ENCODE measurements at places on chromosomes 7 and 10.

DNA sequence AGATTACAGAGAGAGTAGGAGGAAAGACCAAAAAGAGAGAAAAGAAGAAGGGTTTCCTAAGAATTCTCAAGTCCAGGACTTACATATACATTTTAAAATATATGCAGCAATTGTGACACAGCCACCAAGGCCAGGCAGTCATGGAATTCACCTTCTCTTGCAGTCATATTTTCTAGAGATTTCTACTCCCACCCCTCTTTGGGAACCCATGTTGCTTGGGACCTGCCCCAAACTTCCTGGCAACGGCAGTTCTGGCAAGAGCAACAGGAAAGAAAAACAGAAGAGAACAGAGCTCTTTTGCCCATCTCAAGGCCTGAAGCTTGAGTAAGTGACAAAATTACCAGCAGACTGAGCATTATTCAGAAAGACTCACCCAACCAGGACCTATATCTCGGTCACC is 128.3 kb upstream of the ASAH2 start:
- H3K27ac ChIP-seq = no peak overlapping the region
- H3K4me3 ChIP-seq = no peak overlapping the region
- H3K27me3 ChIP-seq = no peaks in the 10 kb centered on the region
- H3K36me3 ChIP-seq = peaks cover 16% of the 10 kb centered on the region
- H3K4me1 ChIP-seq = peaks cover 5% of the 10 kb centered on the region
- no peak for DNase-seq

DNA sequence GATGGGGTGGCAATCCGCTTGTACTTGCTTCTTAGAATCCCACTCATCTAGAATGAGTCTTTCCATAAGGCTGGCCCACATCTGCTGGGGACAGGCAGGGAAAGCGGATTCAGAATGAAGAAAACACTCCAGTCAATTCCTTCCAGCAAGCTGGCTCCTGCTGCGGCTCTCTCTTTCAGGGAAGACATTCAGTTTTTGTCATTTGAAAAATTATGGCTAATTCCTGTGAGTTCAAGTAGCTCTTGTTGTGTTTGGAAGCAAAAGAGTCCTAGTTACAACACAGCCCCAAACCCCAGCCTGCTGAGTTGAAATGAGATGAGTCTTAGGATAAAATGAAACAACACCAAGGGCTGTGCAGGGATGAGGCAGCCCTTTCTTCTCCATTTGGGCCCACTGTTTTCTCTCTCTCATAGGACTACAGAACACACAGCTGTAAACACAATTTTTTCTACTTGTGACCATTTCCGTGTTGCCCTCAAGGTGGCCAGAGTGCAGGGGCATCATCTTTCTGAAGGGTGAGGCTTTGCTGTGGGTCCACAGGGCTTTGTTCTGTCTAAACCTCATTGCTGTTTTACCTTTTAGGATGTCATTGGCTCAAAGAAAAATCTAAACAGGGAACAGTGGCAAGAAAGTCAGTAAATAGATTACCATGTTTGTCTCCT is 90.8 kb upstream of the EEPD1 start:
- no peak overlapping the region for H3K27ac ChIP-seq
- H3K36me3 ChIP-seq = no peaks in the 10 kb centered on the region
- no peak for DNase-seq
- peaks cover 12% of the 10 kb centered on the region for H3K27me3 ChIP-seq
- H3K4me3 ChIP-seq = no peak overlapping the region

DNA sequence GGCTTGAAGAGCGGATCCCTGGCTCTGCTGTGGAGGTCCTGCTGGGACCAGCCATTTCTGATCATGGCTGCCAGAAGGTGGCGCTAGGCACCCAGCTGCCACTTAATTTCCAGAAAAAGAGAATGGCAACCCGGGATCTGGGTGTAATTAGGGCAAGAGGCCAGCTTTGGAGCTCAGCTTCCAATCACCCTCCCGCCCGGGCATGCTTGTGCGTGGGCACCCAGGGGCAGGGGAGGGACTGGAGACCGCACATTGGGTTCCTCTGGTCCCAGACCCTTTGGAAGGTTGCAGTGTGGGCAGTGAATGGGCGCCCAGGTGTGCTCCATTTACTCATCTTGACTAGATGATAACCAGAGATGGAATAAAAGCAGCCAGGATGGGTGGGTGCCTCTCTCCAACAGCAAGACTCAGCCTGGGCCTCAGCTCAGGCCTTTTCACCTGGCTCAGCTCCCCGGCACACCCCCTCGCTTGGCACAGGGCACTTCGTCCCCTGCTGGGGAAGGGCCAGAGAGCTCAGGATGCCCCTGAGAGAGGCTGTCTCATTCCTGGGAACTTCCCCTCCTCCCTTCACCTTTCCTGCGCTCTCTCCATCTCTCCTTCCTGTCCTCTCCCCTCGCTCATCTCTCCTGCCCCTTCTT is 14.7 kb downstream of the FAM241B start:
- H3K27me3 ChIP-seq = peaks cover 5% of the 10 kb centered on the region
- H3K4me3 ChIP-seq = no peak overlapping the region
- H3K27ac ChIP-seq = no peak overlapping the region
- no peaks in the 10 kb centered on the region for H3K36me3 ChIP-seq

- no peaks in the 10 kb centered on the region for H3K27me3 ChIP-seq
- DNase-seq = no peak
- H3K4me3 ChIP-seq = no peak overlapping the region
- H3K36me3 ChIP-seq = no peaks in the 10 kb centered on the region
Measured at GRCh38 chr10:116548301-116548700, 2.6 kb downstream of the PNLIP start.

GRCh38 chr10:114957673-114958072 is 19.7 kb downstream of the TRUB1 start:
- no peak overlapping the region for H3K27ac ChIP-seq
- H3K4me1 ChIP-seq = peaks cover 26% of the 10 kb centered on the region
- no peak for DNase-seq
- peaks cover 48% of the 10 kb centered on the region for H3K36me3 ChIP-seq
- H3K4me3 ChIP-seq = no peak overlapping the region

DNA sequence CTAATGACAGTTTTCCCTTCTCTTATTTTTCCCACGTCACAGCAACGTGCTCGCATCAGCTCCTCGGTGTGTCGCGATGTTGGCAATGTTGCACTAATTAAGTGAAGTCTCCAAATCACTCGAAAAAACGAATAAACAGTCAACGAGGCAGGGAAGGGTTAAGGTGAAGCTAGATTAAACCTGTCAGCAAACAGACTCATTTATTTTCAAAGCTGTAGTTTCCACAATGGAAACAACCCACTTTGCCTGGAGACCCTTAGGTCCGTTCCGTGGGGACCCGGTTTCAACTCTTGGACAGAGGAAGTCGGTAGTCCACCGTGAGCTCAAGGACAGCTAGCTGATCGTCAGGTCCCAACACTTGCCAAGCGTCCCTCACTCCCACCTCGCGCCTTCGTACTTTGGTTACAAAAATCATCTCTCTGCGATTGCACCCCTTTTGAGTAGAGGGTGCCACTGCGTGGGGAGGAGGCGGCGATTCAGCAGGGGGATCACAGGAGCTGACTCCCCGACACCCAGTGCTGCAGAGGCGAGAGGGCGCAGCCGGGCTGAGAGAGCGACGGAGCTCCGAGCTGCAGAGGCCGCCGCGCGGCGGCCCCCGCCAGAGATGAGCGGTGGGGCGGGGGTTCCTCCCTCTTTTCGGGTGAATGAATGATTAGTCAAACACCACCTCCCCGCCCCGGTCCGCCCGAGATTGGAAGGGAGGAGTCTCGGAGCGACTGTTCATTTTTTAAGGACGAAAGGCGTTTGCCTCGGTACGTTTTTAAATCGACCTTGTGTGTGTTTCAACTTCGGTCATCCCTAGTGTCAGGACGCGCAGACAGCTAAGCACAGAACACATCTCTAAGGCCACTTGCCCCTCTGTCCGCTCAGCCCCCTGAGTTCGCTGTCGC is 1.3 kb upstream of the BMPER start:
- peaks cover 3% of the 10 kb centered on the region for H3K4me1 ChIP-seq
- peak overlapping the region; percentile 62 for H3K4me3 ChIP-seq
- no peak for DNase-seq
- H3K36me3 ChIP-seq = no peaks in the 10 kb centered on the region

GRCh38 chr7:44621034-44621749 is 14.8 kb downstream of the OGDH start:
- H3K36me3 ChIP-seq = peaks cover 54% of the 10 kb centered on the region
- no peaks in the 10 kb centered on the region for H3K27me3 ChIP-seq
- no peak for DNase-seq

GRCh38 chr7:141076377-141076776 is 2.5 kb downstream of the TMEM178B start:
- no peak for DNase-seq
- no peaks in the 10 kb centered on the region for H3K36me3 ChIP-seq
- peaks cover 23% of the 10 kb centered on the region for H3K27me3 ChIP-seq
- no peak overlapping the region for H3K27ac ChIP-seq
- no peak overlapping the region for H3K4me3 ChIP-seq
- peaks cover 9% of the 10 kb centered on the region for H3K4me1 ChIP-seq

DNA sequence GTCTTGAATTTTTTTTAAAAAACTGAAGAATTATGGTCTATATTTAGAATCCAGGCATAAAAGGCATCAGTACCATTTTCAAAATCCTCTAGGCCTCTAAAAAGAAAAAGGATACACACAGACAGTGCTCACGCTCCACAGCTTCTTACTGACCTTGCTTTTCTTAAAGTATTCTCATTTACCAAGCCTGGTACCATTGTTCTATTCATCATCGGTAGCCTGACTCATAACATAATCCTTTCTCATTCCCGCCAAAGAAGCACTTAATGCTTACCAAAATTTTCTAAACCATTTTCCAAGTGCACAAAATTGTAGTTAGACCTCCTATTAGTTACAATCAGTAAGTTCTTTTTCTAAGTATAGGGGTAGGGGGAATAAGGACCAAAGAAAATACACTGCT is 54.6 kb downstream of the ATE1 start:
- DNase-seq = no peak
- H3K4me1 ChIP-seq = no peaks in the 10 kb centered on the region
- H3K36me3 ChIP-seq = peaks cover 20% of the 10 kb centered on the region
- no peak overlapping the region for H3K27ac ChIP-seq

DNA sequence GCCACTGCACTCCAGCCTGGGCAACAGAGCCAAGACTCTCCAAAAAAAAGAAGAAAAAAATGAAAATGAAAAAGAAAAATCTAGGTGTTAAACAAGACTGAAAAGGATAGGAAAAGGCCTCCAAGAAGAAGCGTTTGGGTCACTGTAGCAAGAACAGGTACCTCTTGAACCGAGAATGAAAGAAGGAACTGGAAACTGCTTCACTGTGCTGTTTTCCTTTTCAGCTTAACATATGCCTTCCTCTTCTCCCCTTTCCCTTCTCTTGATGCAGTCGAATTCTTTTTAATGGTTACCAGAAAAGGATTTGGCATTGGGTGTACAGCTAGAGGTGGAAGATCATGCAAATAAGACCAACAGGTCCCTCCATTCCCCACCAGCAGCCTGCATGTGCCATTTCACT is 28.1 kb downstream of the LRRC4 start:
- no peaks in the 10 kb centered on the region for H3K27me3 ChIP-seq
- no peak overlapping the region for H3K4me3 ChIP-seq
- DNase-seq = no peak

GRCh38 chr7:129470411-129470810 is 31.9 kb upstream of the SMKR1 start:
- H3K27me3 ChIP-seq = no peaks in the 10 kb centered on the region
- peaks cover 70% of the 10 kb centered on the region for H3K36me3 ChIP-seq
- H3K27ac ChIP-seq = peak overlapping the region; percentile 62

DNA sequence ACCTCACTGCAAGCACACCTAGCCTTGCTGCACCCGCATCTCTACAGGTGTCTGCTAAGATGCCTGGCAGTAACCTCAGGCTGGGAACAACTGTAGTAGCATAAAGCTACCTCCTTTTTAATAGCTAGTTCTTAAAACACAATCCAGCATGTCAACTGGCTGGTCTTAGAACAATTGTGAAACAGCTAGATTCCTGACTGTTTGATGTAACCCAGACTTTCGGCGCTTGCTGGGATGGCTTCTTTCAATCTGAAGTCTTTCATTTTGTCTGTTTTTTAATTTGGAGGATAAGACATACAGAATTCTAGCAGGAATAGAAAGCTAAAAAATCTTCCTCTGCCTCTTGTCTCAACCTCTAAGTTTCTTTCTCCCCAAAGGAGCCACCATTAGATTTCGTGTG is 59.8 kb downstream of the GSDME start:
- no peaks in the 10 kb centered on the region for H3K27me3 ChIP-seq
- no peaks in the 10 kb centered on the region for H3K4me1 ChIP-seq
- H3K36me3 ChIP-seq = peaks cover 5% of the 10 kb centered on the region
- no peak for DNase-seq
- no peak overlapping the region for H3K27ac ChIP-seq
- H3K4me3 ChIP-seq = no peak overlapping the region

DNA sequence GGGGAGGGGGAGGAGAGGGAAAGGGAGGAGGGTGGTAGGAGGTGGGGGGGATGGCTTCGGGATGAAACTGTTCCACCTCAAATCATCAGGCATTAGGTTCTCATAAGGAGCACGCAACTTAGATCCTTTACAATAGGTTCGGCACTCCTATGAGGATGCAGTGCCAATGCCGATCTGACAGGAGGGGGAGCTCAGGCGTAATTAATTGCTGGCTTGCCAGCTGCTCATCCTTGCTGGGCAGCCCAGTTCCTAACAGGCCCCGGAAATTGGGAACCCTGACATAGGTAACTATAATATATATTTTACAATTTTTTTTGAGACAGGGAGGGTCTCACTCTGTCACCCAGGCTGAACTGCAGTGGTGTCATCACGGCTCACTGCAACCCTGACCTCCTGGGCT is 118.8 kb upstream of the SFMBT2 start:
- H3K4me3 ChIP-seq = no peak overlapping the region
- DNase-seq = no peak
- peaks cover 24% of the 10 kb centered on the region for H3K27me3 ChIP-seq
- H3K27ac ChIP-seq = no peak overlapping the region
- H3K4me1 ChIP-seq = peaks cover 6% of the 10 kb centered on the region

- peaks cover 44% of the 10 kb centered on the region for H3K27me3 ChIP-seq
- peaks cover 5% of the 10 kb centered on the region for H3K4me1 ChIP-seq
- no peaks in the 10 kb centered on the region for H3K36me3 ChIP-seq
- peak overlapping the region; percentile 37 for H3K4me3 ChIP-seq
Measured at GRCh38 chr7:55254242-55254595, 110.9 kb upstream of the LANCL2 start.

DNA sequence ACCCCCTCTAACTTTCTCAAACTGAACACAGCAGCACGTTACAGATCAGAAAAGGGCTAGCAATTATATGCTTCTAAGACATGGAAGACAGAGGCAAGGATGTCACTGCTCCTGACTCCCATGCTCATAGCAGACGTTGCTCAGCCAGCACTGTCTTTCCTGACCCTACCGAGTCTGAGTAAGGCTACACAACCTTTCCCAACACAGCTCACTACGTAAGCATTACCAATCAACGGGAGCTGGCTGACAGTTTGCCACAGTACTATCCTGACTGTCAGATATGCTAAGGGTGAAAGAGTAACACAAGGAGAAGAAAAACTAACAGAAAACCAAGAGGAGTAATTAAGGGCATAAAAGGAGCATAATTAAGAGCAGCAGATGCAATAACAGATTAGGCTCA is 171.2 kb downstream of the CHCHD3 start:
- H3K27me3 ChIP-seq = no peaks in the 10 kb centered on the region
- no peak for DNase-seq
- H3K4me3 ChIP-seq = no peak overlapping the region
- no peaks in the 10 kb centered on the region for H3K4me1 ChIP-seq
- no peak overlapping the region for H3K27ac ChIP-seq

- DNase-seq = no peak
- H3K27ac ChIP-seq = peak overlapping the region; percentile 56
- peaks cover 11% of the 10 kb centered on the region for H3K36me3 ChIP-seq
Measured at GRCh38 chr7:47303695-47304453, 278.0 kb downstream of the TNS3 start.
